Muscle of back (tissue), 13 donors: ENCODE measurements at places on chromosomes 4 and X.

DNA sequence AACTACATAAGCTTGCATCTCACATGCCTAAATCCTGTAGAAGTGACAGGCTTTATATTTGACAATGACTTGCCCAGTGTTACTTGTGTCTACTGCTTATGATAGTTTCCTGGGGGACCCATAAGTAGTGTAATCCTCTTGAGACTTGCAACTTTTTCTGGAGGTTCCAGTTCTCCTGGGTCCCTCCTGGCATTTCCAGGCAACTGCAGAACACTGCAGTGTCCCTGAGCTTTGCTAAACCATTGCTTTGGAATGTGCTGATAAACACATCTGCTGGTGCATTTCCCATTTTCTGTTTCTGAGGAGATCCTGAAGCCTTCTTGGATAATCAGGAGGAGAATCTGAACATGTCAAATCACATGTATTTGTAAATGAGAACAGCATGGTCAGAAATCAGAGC lies 82.0 kb downstream of the ANOS1 start:
- DNase-seq, result no peak

DNA sequence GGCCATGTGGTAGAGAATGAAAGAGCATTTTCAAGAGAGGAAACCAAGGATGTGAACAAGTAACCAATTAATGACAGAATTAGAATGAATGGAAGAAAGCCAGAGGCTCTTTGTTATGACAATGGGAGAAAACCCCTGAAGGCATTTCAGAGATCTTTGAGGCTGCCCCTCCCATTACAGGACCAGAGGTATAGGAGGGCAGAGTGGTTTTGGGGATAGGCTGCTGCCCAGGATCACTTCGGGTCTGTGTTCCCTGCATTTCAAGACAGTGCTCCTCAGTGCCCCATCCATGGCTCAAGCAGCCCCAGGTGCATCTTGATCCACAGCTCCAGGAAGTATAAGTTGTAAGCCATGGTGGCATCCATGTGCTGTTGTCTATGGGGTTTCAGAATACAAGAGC lies 124.0 kb upstream of the HPF1 start:
- no peak for DNase-seq

- peak; percentile 70 for DNase-seq
These were observed 286.1 kb upstream of the TENM3 start for GRCh38 chr4:181957088-181957487.

GRCh38 chr4:148434075-148434773 lies 8.0 kb downstream of the NR3C2 start:
- DNase-seq, result no peak

- DNase-seq, result no peak
These were observed 38.9 kb downstream of the RGS12 start for GRCh38 chr4:3331511-3332394.

- DNase-seq, result no peak
These were observed 133.9 kb downstream of the UCHL1 start for GRCh38 chr4:41390661-41391060.

GRCh38 chr4:124931050-124931449 lies 218.5 kb upstream of the ANKRD50 start:
- no peak for DNase-seq

GRCh38 chr4:36278789-36279188 lies 2.6 kb upstream of the DTHD1 start:
- no peak for DNase-seq

GRCh38 chr4:2891294-2891693 lies 47.6 kb downstream of the ADD1 start:
- no peak for DNase-seq

GRCh38 chr4:7485096-7485495 lies 50.4 kb upstream of the PSAPL1 start:
- DNase-seq, result no peak
